LHCN-M2 (cell line): ENCODE measurements at places on chromosomes 1 and 21.
A peak's percentile ranks its signal among the peaks of the same experiment; 100 is the strongest.

DNA sequence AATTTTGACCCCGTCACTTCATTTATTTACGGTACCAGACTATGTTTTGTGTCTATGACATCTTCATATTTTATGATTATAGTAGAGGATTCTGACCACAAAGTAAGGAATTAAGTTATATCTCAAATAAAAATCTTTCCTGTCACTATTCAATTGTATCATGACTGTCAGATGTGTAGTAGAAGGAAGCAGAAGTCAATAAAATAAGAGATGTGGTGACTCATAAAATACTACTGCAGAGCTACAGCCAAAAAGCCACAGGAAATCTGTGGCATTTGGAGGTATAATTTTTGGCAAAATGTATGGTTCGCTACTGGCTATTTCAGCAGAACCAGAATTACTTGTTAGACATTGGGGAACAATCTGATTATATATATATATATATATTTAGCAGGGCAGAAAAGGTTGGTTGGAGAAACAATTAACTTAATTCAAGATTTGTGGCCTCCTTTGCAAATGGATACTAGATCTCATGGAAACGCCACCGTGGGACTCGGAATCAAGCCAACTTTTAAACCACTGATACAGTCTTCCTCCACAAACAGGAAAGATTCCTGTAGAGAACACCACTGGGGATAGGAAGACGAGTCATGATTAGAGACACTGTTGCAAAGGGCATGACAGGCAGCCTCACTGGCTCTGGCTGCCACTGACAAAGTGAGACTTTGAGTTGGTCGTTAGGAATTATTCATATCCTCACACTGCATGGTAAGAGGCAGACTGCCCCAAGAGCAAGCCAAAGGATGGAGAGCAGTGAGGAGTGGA, 5.1 kb downstream of the FCRL2 start:
- no peak for DNase-seq

DNA sequence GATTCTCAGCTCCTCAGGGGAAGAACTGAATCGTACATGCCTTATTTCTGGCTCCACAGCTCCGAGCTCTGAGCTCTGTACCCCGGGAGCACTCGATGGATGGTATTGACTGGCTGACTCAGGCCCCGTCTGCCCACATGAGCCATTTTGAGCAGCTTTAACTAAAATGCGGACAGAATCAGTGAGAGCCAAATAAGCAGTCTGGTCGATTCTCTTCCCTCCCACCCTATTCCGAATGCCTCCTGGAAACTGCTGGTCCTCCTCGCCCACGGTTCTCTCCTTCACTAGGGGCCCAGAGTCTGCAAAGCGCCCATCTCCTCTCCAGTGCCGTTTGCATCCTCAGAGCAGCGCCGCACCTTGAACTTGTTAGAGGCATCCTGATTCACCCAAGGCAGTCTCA, 125.9 kb upstream of the IRF2BP2 start:
- no peak for DNase-seq

DNA sequence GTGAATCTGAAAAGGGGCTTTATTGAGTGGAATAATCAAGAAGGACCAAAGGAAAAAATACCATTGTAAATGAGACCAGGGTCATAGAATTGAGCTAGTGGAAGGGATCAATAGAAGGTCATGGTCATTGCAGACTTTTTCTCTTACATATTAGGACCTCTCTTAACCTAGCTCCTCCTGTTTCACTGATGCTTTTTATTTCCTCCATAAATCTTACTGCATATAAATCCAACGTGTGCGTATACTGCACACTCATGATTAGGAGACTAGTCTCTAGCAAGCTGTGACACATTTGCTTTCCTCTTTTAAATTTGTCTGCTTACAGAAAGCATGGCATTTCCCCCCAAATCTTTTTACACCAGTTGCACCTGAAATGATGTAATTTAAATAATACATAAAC, 179.6 kb upstream of the B3GALT2 start:
- no peak for DNase-seq

GRCh38 chr1:7371926-7372325, 399.2 kb upstream of the VAMP3 start:
- DNase-seq = no peak

DNA sequence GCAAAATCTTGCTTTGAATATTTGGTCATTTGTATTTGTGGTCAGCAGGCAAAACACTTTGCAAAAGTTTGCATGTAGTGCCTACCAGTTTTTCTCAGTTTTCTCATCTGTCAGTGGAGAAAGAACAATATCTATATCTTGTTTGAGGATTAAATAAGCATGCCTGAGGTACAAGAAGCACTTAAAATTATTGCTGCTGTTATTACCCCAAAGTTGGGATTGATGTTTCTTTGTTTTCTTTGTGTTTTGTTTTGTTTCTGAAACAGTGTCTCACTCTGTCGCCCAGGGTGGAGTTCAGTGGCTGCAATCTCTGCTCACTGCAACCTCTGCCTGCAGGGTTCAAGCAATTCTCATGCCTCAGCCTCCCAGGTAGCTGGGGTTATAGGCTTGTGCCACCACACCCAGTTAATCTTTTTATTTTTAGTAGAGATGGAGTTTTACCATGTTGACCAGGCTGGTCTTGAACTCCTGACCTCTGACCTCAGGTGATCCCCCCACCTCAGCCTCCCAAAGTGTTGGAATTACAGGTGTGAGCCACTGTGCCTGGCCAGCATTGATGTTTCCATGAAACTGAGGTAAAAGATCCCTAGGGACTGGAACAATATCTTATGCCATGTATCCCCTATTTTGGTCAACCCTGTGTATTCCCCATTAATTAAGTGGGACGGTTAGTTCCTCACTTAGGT, 15.9 kb downstream of the RAP1A start:
- no peak for DNase-seq

- DNase-seq = peak; percentile 73
Measured at GRCh38 chr1:172069534-172069933, 228.2 kb downstream of the DNM3 start.

DNA sequence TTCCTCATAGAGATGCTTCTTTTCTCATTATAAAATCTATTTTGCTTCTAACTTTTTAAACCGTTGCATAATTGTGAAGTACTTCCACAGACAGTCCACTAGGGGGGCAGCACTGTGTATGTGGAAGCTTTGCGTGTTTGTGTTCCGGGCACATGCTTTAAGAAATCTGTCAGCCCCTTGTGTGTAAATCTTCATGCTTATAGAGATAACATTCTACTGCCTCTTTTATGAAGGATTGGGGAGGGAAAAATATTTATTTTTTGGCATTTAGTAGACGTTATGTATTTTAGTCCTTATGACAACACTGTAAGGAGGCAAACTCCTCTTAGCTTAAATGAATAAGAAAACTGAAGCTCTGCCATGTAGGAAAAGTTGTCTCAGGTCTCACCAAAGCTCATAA, 157.3 kb upstream of the PTGFR start:
- peak; percentile 67 for DNase-seq
